Naive thymus-derived CD8-positive, alpha-beta T cell (primary cell): ENCODE measurements at places on chromosomes 13 and 19. TPM values are rescaled to one million over a fixed set of nuclear protein-coding genes. Genes with fewer than 3 reads are reported as not detected.

DNA sequence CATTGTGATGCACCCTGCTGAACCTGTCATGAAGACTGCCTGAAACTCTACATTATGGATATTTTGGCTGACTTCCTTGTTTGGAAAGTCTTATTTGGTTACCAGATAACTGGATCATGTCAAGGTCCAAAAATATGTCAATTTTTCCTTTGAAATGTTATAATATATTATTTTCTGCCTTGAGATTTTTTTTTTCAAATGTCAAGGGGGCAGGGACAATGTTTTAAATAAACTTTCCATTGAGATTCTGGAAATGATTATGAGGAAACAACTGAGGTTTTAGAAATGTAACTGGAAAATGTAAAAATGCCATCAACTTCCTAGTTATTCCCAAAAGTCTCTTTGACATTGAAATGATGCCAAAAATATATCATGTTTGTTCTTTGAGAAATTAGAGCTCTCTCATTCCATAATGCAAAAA, 117.0 kb downstream of the RFC3 start:
- no peak overlapping the region for H3K27ac ChIP-seq
- H3K4me3 ChIP-seq, result no peak overlapping the region
- H3K4me1 ChIP-seq, result no peaks in the 10 kb centered on the region

DNA sequence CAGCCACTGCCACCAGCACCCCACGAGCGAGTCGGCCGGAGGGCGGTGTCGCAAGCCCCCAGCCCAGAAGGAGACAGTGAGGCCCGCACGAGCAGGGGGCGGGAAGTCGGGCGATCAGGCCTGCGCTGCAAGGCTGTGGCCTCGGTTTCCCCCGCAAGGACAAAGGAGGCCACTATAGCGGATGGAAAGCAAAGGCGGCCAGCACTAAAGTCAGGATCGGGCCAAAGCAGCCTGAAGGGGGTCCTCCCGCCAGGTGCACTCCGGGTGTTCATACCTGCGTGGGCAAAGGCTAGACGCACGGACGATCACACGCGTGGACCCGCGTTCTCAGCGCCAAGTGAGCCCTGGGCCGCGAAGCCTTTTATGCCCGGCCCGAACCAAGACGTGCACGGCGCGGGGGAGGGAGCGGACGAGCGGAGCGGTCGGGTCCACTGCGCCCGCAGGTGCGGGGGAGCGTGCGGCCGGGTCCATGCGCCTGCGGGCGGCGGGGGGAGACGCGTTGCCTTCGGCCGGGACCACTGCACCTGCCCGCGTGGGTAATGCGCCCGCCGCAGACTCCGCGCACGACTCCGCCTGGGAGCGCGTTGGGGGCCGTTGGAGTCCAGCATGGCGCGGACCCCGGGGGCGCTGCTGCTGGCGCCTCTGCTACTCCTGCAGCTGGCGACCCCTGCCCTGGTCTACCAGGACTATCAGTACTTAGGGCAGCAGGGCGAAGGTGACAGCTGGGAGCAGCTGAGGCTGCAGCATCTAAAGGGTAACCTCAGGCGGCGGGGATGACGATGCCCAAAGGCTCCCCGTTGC, at the start of the genes PRDX2 and THSD8:
PRDX2 (minus strand) TSS at position 335 of the 801 bp plus-strand sequence. CDS start 539 bp downstream, outside the sequence.
THSD8 (plus strand) TSS at position 604 of the 801 bp plus-strand sequence; CDS start at position 607, 3 bp downstream.
- H3K4me3 ChIP-seq, result peak within 1 kb of the TSS; percentile 91
- peak; percentile 62 for DNase-seq
- peak within 1 kb of the TSS; percentile 84 for H3K27ac ChIP-seq
- H3K27me3 ChIP-seq, result no peaks in the 10 kb centered on the region
- no peaks in the 10 kb centered on the region for H3K36me3 ChIP-seq

- H3K27ac ChIP-seq, result no peak overlapping the region
- H3K4me3 ChIP-seq, result no peak overlapping the region
- peaks cover 24% of the 10 kb centered on the region for H3K36me3 ChIP-seq
- no peak for DNase-seq
Observed at GRCh38 chr19:3456925-3457527, 23.3 kb downstream of the SMIM24 start.

DNA sequence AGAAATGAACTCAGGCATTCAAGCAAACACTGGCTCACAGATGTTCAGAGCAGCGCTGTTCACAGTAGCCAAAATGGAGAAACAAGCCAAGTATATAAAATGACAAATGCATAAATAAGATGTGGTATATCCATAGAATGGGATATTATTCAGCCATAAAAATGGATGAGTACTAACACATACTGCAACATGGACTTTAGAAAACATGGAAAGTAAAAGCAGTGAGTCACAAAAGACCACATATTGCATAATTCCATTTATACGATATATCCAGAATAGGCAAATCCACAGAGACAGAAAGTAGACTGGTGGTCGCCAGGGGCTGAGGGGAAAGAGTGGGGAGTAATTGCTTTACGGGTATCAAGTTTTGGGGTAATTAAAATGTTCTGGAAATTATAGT, 6.6 kb downstream of the ZNF837 start:
- no peaks in the 10 kb centered on the region for H3K4me1 ChIP-seq
- no peak overlapping the region for H3K27ac ChIP-seq
- H3K27me3 ChIP-seq, result no peaks in the 10 kb centered on the region
- H3K4me3 ChIP-seq, result no peak overlapping the region
- H3K36me3 ChIP-seq, result no peaks in the 10 kb centered on the region
- DNase-seq, result no peak

DNA sequence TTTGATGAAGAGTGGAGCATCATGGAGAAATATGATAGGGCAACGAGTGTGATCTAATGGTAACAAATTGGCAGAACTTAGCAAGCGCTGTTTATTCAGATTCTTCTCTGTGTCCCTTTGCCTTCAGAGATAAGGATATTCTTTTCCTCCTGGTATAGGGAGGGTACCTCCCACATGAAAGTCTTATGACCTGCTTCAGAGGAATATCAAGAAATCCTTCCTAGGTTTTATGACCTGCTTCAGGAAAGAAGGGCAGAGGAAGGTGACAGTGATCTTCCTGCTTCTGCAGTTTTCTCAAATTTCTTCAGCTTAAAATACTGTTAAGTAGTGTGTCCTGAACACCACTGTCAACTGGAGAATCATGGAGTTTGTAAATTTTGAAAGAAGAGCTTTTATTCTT, 144.3 kb downstream of the DNAJC15 start:
- no peak overlapping the region for H3K4me3 ChIP-seq
- no peaks in the 10 kb centered on the region for H3K27me3 ChIP-seq
- DNase-seq, result no peak
- H3K4me1 ChIP-seq, result no peaks in the 10 kb centered on the region
- no peak overlapping the region for H3K27ac ChIP-seq

GRCh38 chr19:19342086-19343015, 21.7 kb downstream of the MAU2 start:
- H3K4me3 ChIP-seq, result no peak overlapping the region
- no peak for DNase-seq
- peaks cover 11% of the 10 kb centered on the region for H3K36me3 ChIP-seq
- no peaks in the 10 kb centered on the region for H3K4me1 ChIP-seq
- H3K27me3 ChIP-seq, result no peaks in the 10 kb centered on the region
- no peak overlapping the region for H3K27ac ChIP-seq

DNA sequence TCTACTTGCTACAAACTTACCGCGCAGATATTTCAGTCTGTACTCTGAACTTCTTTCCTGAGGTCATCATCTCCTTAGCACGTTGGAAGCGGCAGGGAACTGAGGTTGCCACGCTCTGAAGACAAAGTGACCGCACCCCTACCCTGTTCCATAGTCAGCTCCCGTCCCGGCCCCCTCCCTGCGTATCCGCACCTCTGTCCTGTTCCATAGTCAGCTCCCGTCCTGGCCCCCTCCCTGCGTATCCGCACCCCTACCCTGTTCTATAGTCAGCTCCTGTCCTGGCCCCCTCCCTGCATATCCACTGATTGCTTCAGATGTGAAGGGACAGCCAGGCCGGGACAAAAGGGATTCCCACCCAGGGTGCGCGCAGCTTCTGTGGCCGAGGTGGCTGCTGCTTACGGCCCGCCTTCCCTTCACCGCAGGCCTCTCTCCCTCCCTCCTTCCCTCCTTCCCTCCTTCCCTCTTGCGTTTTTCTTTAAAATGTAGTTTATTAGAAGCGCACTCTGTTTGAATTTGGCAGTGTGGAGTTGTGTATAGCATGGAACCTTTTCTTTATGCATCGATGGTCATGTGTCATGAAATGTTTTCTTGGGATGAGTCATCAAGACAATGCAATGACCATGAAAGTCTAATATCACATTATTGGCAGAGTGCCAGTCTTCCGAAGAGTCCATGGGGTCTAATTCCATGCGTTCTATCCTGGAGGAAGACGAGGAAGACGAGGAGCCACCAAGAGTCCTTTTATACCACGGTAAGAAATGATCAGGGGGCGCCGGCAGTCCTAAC, 21.9 kb upstream of the NDUFS7 start:
- H3K4me3 ChIP-seq, result no peak overlapping the region
- no peaks in the 10 kb centered on the region for H3K27me3 ChIP-seq
- H3K36me3 ChIP-seq, result no peaks in the 10 kb centered on the region
- H3K4me1 ChIP-seq, result peaks cover 34% of the 10 kb centered on the region
- DNase-seq, result no peak
- peak overlapping the region; percentile 20 for H3K27ac ChIP-seq

GRCh38 chr13:112714376-112715174, 24.7 kb downstream of the ATP11A start:
- no peak overlapping the region for H3K4me3 ChIP-seq
- no peak for DNase-seq
- H3K36me3 ChIP-seq, result peaks cover 4% of the 10 kb centered on the region
- no peaks in the 10 kb centered on the region for H3K27me3 ChIP-seq
- peaks cover 8% of the 10 kb centered on the region for H3K4me1 ChIP-seq

- H3K4me3 ChIP-seq, result no peak overlapping the region
- no peak overlapping the region for H3K27ac ChIP-seq
- H3K4me1 ChIP-seq, result no peaks in the 10 kb centered on the region
- H3K36me3 ChIP-seq, result no peaks in the 10 kb centered on the region
- no peaks in the 10 kb centered on the region for H3K27me3 ChIP-seq
Observed at GRCh38 chr13:89688918-89689317, 1658.6 kb upstream of the MIR17HG start.

DNA sequence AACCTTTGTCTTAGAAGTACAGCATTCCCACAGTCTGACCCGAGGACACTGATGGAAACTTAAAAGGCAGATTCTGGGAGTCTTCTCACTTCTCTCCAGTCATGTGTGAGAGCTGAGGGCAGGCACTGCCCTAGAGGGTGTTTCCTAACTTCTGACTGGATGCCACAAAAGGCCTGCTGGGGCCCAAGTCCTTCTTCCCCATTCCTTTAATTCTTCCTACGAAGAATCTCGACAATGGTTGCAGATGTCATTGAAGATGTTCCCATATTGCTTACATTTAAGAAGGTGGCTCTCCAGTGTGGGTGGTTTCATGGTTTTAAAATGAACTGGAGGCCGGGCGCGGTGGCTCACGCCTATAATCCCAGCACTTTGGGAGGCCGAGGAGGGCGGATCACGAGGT, 27.4 kb upstream of the ZNF564 start:
- no peaks in the 10 kb centered on the region for H3K27me3 ChIP-seq
- DNase-seq, result no peak
- peaks cover 11% of the 10 kb centered on the region for H3K4me1 ChIP-seq
- no peak overlapping the region for H3K27ac ChIP-seq

DNA sequence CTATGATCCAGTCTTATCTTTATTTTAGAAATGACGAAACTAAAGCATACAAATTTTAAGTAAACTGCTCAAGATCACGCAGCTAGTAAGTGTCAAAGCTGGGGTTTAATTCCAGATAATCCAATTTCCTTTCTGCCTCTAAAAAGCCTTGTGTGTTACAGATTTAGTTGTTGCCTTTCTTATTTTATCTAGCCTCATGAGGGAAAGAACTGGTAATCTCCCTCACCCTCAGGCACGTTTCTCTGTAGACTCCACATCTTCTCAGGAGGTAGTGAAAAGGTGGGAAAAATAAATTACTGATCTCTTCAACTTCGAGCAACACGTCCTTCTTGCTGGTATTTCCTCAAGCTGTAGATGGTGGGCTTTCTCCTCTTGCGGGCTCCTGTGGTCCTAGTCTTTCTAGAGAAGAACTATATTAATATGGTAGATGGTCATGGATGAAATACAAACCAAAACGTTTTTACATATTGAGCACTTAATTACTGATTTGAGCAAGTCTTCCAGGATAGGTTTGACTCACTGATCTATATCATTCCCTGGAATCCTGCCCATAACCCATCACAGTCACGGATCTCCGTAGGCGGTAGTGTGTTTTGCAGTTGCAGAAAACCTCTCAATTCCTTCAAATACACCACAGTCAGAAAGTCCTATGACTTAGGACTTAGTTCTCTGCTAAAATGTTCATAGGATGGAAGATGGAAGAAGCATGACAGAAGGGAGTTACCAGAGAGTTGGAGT, 519.5 kb downstream of the DCT start:
- H3K27me3 ChIP-seq, result peaks cover 6% of the 10 kb centered on the region
- H3K4me1 ChIP-seq, result no peaks in the 10 kb centered on the region
- no peaks in the 10 kb centered on the region for H3K36me3 ChIP-seq

DNA sequence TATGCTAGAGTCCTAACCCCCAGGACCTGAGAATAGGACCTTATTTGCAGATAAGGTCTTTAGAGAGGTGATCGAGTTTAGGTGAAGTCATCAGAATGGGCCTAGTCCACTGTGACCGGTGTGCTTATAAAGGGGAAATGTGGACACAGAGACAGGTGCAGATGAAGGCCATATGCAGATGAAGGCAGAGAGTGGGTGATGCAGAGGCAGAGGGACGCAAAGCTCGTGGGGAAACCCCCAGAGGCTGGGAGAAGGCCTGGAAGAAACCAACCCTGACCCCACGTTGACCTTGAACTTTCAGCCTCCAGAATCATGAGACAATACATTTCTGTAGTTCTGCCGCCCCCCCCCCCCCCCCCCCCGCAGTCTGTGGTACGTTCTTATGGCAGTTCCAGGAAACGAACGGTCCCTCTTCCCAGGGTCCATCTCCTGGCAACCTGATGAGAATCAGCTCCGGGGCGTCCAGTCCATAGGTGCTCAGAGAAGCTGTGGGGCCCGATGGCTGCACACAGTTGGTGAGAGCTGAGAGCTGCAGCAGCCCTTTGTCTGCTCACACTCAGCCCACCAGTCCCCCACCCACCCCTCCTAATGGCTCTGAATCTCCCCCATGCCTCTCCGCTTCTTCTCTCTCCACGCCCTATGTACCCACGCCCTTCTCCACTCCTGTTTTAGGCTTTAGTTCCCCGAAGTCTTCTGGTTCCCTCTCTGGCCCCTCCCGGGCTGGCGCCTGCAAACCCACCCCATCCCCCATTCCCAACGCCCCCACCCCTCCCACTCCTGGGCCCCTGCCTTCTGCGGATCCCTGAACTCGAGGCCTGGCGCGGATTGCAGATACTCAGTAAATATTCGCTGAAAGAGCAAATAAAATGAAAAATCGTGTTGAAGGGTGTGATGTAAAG, 218.3 kb upstream of the MAB21L1 start:
- H3K27me3 ChIP-seq, result peaks cover 7% of the 10 kb centered on the region
- no peaks in the 10 kb centered on the region for H3K36me3 ChIP-seq
- no peak overlapping the region for H3K27ac ChIP-seq

- no peaks in the 10 kb centered on the region for H3K36me3 ChIP-seq
- no peaks in the 10 kb centered on the region for H3K27me3 ChIP-seq
- peak; percentile 41 for DNase-seq
Observed at GRCh38 chr13:102680842-102681740, 13.8 kb downstream of the METTL21C start.

GRCh38 chr13:33411312-33411711, 125.8 kb upstream of the STARD13 start:
- peaks cover 2% of the 10 kb centered on the region for H3K36me3 ChIP-seq
- H3K27ac ChIP-seq, result no peak overlapping the region
- peaks cover 20% of the 10 kb centered on the region for H3K27me3 ChIP-seq
- no peaks in the 10 kb centered on the region for H3K4me1 ChIP-seq

- H3K27me3 ChIP-seq, result peaks cover 9% of the 10 kb centered on the region
- peak overlapping the region; percentile 86 for H3K4me3 ChIP-seq
- peak; percentile 63 for DNase-seq
- H3K4me1 ChIP-seq, result peaks cover 19% of the 10 kb centered on the region
Observed at GRCh38 chr13:50123862-50124535, 108.8 kb downstream of the KCNRG start.

The IGSF23 gene
- total RNA-seq, result not detected

The LRFN3 gene
- 11.4 TPM for total RNA-seq

The CLEC17A gene
- 4.0 TPM for total RNA-seq

The TNNT1 gene
- total RNA-seq, result not detected

The CAPN12 gene
- 8.2 TPM for total RNA-seq

The NDUFA3 gene
- total RNA-seq, result 103 TPM

The RNF17 gene
- total RNA-seq, result not detected

The ANGPTL8 gene
- total RNA-seq, result not detected

The UBXN6 gene
- total RNA-seq, result 75.2 TPM
